ENCODE measurements at places on chromosomes 1 and 21.

DNA sequence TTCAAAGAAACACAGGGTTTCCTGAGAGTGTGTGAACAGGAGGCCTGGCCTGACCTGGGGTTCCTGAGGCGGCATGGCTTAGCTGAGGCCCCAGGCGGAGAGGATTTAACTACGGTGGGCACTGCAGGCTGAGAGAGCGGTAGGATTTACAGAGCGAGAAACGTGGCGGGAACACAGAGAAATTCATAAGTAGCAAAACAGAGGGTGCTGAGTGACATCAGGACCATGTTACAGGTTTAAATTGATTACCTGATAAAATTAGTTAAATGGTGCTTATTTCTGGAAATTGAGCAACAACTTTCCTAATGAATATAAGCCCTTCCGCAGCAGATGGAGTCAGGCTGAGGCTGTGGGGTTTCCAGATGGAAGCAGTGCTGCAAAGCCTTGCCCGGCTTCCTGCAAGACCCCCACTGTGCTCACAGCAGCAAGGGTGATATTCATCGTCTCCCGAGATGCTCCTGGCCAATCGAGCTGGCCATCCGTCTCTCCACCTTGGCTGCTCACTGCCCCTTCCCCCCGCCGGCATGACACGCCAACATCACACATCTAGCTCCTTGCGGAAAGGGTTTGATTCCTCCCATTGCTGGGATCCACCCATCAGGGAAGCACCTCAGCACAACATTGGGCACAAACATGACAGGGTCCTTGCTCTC lies 69.4 kb upstream of the MORC3 start:
- no peak for DNase-seq

DNA sequence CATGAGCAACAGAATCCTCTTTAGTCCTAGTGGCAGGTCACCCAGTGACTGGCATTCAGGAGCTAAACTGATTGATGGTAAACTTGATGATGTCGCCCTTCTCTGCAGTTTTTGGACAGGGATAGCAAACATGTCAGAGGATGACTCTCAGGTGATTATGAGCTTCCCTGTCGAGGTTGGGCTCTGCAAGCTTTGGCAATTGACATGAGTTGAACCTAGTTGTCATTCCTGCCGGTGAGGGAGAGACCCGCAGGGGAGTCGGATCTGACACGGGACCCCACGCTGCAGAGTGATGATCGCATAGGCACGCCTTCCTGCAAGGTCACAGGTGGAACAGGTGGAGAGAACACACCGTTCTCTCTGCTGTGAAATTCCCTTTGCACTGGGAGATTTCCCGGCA lies 438.0 kb upstream of the VAMP3 start:
- DNase-seq, result no peak

DNA sequence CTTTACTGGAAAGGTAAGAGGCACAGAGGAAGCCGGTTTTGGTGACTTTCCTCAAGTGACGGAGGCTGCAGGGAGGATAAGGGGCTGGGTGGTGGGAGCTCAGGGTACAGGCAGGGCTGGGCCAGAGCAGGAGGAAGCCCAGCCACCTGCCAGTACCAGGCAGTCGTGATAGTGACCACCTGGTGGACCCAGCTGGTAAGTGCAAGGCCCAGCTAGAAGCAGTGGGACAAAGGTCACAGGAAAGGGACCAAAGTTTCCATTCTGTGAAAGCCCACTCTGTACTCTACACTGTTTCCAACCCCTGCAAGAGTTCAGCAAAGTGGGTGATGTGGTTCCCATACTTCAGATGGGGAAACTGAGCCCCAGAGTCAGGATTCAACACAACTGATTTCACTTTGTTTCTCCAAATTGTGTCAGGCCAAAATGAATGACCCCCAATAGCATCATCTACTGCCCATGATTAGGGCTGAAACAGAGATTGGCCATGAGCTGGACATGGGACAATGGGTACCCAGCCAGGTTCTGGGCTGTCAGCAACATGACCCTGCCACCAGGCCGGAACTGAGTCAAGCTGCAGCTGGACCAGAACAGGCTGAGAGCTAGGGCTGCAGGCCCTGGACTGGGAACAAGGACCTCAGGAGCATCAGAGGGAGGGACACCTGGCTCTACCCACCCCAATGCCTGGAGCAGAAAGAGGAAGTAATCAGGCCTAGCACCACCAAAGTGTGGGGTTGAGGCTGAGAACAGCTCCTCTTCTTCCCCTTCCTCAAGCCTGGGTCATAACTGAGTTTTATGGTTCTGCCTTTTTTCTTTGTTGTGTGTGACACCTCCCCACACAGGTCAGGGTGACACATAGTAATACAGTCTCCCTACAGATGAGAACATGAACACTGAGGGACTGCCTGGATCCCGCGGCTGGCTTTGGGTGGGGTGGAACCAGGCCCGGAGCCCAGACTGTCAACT lies 50.2 kb downstream of the KCNN3 start:
- DNase-seq, result peak; percentile 0

GRCh38 chr1:174748586-174748985 lies 251.2 kb upstream of the CACYBP start:
- DNase-seq, result no peak

GRCh38 chr1:41574842-41575241 lies 90.4 kb upstream of the EDN2 start:
- no peak for DNase-seq

GRCh38 chr1:34984435-34984792 lies 733 bp downstream of the TMEM35B start:
- no peak for DNase-seq

DNA sequence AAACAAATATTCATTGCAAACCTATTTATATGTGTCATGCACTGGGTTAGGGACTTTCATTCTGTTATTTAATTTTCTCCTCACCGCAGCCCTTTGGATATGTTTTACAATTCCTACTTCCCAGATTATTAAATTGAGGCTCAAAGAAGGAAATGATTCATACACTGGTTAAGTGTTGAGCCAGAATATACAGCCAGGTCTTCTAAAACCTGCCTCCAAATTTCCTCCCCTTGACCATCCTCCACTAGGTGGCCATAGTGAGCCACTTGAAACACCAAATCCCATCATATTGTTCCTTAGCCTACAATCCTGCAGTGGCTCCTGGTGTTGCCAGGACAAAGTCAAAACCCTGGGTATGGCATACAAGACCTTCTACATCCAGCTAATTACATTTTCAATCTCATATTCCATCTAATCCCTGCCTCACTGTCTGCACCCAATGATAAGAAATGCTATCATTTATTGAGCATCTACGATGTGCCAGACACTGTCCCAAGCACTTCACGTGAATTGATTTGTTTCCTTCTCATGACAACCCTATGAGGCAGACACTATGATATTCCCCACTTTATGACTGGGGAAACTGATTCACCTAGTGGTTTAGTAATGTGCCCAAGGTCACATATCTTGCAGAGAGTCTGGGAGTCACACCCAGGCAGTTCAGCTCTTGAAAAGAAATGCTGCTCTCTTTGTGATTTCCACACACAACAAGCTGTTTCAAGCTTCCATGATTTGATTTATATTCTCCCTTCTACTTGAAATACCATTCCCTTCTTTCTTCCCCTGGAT lies 23.6 kb upstream of the KIRREL1 start:
- peak; percentile 88 for DNase-seq

DNA sequence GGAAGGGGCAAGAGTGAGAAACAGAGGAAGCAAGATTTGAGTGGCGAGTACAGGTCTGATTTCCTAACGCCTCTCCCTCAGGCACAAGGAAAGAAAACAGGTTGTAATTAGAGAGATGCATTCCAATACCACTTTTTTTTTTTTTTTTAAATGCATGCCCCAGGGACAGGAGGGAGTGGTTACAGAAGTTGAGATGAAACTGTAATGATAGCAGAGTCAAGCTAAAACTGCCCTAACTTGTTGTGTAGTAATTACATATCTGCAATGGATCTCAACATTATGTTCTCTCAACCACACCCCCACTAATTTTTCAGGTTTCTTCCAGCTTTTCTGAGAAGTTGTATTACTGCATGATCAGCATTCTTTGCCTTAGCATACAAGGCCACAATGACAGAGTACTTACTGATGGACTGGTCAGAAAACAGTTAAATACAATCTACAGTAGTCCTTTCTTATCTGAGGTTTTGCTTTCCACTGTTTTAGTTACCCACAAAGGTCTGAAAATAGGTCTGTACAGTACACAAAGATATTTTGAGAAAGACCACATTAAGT lies 5.5 kb downstream of the ETV3 start:
- DNase-seq, result no peak

GRCh38 chr1:110554871-110555801 lies 36.2 kb upstream of the KCNA10 start:
- DNase-seq, result no peak

GRCh38 chr1:61748566-61748965 lies 6.3 kb downstream of the PATJ start:
- DNase-seq, result no peak

DNA sequence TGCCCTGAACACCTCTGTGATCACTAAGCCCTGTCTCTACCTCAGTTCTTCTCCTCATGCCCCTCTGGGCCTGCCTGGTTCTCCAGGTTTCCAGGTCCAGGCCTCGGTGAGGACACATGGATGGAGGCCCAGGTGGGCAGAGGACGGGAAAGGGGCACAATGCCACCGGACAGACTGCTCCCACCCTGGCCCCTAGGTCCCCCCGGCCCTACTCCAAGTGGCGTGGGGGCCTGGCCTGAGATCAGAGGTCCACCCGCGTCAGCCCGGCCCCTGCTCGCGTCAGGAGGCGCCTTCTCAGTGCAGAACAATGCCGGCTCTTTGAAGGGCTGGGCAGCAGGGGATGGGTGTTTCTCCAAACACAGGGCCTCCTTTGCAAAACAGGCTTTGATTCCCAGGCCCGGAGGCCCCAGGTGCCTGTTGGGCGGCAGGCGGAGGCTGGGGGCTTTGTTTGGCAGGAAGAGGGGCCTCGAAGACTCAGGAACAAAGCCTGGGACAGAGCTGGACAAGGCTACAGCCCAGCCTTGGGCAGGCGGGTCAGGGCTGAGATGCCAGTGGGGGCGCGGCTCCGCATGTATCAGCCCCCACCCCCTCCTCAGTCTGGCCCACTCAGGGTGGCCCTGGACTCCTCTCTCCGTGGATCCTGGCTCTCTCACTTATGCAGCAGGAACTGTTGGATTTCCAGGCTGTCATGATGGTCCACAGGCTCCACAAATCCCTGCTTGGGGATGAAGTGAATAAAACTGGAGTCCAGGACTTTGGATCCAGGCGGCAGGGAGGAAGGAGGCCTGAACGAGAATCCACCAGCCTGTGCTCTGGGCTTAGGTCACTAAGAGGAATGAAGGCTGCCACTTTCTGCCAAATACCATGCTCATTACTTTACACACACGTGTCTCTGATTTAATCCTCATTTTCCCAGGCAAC lies 77.4 kb upstream of the SLC2A1 start:
- DNase-seq, result no peak

DNA sequence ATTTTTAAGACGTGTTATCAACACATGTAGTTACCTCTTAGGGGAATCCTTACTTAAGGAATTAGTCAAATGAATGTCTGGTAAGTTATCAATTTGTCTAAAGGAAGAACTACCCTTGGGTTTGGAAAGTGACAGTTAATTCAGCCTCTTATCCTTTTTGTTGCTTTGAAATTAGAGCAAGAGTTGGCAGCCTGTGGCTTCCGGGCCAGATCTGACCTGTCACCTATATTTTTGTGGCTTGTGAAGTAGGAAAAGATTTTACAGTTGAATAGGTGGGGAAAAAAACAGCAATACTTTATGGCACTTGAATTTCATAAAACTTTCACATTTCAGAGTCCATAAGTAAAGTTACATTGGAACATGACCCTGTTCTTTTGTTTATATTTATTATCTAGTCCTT lies 5.5 kb downstream of the MRPS6 start:
- no peak for DNase-seq

DNA sequence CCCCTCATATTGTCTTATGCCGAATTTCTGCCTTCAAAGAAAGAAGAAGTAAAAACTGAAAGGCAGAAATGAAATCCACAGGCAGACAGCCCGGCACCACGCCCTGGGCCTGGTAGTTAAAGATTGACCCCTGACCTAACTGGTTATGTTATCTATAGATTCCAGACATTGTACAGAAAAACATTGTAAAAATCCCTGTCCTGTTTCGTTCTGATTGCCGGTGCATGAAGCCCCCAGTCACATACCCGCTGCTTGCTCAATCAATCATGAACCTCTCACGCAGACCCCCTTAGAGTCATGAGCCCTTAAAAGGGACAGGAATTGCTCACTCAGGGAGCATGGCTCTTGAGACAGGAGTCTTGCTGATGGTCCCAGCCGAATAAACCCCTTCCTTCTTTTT lies 49.3 kb downstream of the JMJD4 start:
- no peak for DNase-seq

- no peak for DNase-seq
Measured at GRCh38 chr21:43279578-43279894, 110.7 kb downstream of the CRYAA start.

- DNase-seq, result peak; percentile 4
Measured at GRCh38 chr1:201254625-201255478, 28.5 kb upstream of the PKP1 start.

DNA sequence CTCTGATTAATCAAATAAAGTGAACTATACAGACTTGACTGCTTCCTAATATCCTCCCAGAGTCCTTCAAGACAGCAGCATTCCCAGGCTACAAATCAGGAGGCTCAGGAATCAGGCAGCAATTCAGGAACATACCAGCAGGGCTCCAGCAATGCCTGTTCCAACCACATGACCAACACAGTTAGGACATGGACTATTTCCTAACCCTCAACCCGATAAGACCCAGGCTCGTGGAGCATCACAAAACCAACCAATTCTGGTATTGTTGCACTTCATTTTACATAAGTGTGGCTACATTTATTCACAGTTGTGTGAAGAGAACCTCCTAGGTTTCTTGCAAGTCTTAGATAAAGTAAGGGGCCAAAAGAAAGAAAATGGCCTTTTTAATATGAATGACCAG lies 546.2 kb upstream of the ADGRL2 start:
- DNase-seq, result no peak

- peak; percentile 71 for DNase-seq
Measured at GRCh38 chr1:93847811-93848288, 31.2 kb downstream of the DNTTIP2 start.

GRCh38 chr1:222009105-222009730 lies 267.3 kb upstream of the DUSP10 start:
- no peak for DNase-seq

- DNase-seq, result no peak
Measured at GRCh38 chr21:31107871-31108270, 69.6 kb upstream of the KRTAP19-8 start.

DNA sequence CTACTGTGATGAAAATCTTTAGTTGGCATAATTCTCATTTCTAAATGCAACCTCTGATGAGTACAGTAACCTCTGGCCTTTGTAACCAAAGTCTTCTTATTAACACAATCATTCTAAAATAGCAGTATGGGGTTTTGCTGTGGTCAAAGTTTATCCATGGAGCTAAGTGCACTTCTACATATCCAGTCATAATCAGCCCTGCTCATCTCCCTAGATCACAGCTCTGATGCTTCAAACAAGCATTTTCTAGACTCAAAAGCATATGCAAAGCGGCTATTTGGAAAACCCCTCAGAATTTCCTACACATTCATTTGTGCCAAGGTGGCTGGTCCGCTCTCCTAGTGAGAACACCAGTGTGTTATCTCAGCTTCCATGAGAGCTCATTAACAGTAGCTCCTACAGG lies 418.6 kb downstream of the MRPL39 start:
- no peak for DNase-seq

- no peak for DNase-seq
Measured at GRCh38 chr1:89260566-89261255, 11.9 kb downstream of the GBP5 start.

- DNase-seq, result no peak
Measured at GRCh38 chr1:99534638-99534930, 111.3 kb upstream of the PALMD start.

Data from kidney glomerular epithelial cell (primary cell).